Thyroid gland (tissue), 4 donors: ENCODE measurements at places on chromosomes 3 and 15.

GRCh38 chr3:38460377-38461270 is 6.9 kb downstream of the ACVR2B start:
- DNase-seq: no peak

- no peak for DNase-seq
Observed at GRCh38 chr15:78103406-78104118, 11.2 kb downstream of the SH2D7 start.

DNA sequence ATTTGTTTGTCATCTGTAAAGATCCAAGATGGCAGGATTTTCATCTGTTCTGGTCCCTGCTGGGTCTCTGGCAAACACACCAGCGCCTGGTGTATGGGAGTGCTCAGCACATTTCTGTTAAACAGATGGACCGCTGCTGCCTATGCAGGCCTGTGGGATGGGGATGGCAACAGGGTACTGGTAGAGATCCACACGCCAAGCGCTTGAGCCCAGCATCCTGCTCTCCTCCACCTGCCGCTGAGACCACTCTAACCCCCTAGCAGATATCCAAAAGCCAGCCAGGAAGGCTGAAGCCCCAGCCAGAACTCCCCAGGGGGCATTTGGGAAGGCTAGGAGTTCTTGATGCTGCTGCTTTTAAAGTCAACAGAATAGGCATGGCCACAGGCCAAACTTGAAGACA is 31.7 kb downstream of the ZNF445 start:
- no peak for DNase-seq

GRCh38 chr15:71651750-71652186 is 158.6 kb upstream of the NR2E3 start:
- peak; percentile 18 for DNase-seq

GRCh38 chr3:146390957-146391356 is 78.4 kb downstream of the PLSCR2 start:
- DNase-seq: no peak

- DNase-seq: no peak
Observed at GRCh38 chr15:60363087-60363549, 34.7 kb downstream of the ANXA2 start.

- peak; percentile 54 for DNase-seq
Observed at GRCh38 chr3:157175691-157176507, 16.0 kb upstream of the CCNL1 start.

GRCh38 chr3:43363621-43364266 is 77.4 kb downstream of the SNRK start:
- no peak for DNase-seq

GRCh38 chr3:39126532-39127071 is 19.1 kb downstream of the TTC21A start:
- DNase-seq: peak; percentile 50

- DNase-seq: no peak
Observed at GRCh38 chr15:77552066-77552465, 80.6 kb downstream of the LINGO1 start.

DNA sequence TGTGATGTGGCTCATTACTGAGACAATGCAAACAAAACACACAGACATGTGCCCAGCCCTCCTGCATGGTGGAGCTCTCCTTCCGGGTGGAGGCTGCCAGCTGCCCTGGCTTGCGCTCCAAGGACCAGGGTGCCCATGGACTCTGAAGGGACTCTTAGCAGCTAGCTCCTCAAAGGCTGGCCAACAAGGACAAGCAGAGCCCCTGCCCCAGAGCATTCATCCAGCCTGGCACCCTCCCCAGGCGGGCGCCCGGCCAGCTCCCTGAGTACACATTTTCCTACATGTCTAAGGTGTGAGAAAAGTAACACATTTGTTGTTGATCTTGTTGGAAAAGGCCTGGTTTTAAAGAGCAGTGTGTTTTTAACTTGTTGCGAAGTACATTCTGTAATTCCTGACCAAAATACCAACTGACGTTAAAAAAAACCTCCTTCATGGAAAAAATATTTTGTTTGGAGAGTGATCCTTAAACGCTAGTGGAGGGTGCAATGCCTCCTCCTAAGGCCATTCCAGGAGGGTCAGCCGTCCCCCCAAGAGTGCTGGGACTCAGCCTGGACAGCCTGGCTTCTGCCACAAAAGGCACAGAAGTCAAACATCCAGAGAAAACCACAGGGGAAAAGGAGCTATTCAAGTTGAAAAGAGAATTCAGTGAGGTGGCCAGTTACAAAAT is 86.9 kb downstream of the KLF15 start:
- DNase-seq: peak; percentile 95

GRCh38 chr3:180274536-180274935 is 237.8 kb upstream of the PEX5L start:
- DNase-seq: no peak

GRCh38 chr3:122513386-122514122 is 1.2 kb downstream of the KPNA1 start:
- no peak for DNase-seq

DNA sequence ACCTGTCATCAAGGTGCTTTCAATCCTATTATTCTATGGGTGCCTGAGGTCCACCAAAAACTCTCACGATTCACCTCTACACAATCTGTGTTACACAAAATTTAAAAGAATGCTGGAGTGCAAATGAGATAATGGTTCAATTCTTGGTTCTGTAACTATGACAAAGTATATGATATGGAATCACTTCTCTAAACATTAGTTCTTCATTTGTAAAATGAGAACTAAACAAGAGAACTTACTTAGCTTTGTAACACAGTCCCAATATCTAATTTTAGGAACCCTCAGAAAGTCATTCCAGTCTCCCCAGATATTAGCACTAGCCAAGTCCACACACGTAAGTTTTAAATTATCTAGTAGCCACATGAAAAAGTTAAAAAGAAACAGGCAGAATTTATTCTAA is 111.5 kb downstream of the TBL1XR1 start:
- DNase-seq: no peak

DNA sequence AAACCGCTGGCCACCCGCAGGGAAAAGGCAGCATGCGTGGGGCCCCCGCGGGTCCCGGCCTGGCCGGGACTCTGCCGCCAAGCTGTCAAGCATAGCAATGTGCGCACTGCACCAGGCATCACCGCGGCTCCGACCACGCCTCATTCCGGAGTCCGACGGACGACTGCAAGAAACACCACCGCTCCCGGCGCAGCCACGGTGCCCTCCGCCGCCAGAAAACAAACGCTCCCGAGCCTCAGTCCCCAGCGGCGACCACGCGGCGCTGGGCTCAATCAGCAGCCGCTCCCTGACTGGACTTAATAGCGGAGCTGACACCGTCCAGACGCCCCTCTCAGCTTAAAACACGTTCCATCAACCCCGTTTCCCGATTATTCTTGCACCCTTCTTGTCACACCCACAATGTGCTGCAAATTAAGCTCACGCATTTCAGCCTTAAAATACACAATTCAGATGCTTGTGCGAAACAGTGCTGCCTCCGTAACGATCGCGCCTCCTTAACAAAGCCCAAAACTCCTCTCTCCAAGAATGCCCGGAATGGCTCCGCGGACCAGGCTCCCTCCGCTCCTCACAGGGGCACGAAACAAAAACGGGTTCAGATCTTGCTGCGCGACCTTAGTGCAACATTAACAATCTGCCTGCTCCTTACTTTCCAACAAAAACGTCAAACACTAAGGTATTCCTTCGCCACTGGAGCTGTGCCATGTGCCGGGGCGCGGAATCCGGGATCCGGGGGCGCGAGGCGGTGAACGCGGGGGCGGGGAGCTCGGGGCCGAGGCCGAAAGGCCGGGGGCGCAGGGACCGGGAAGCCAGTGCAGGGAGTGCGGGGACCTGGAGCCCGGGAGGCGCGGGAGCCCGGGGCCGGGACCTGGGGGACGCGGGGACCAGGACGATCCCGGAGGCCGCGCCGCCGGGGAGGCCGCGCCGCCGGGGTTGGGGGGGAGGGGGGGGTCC is 655 bp downstream of the CYFIP1 start:
- peak; percentile 67 for DNase-seq

GRCh38 chr3:151146731-151147091 is 56.3 kb downstream of the GPR171 start:
- no peak for DNase-seq

DNA sequence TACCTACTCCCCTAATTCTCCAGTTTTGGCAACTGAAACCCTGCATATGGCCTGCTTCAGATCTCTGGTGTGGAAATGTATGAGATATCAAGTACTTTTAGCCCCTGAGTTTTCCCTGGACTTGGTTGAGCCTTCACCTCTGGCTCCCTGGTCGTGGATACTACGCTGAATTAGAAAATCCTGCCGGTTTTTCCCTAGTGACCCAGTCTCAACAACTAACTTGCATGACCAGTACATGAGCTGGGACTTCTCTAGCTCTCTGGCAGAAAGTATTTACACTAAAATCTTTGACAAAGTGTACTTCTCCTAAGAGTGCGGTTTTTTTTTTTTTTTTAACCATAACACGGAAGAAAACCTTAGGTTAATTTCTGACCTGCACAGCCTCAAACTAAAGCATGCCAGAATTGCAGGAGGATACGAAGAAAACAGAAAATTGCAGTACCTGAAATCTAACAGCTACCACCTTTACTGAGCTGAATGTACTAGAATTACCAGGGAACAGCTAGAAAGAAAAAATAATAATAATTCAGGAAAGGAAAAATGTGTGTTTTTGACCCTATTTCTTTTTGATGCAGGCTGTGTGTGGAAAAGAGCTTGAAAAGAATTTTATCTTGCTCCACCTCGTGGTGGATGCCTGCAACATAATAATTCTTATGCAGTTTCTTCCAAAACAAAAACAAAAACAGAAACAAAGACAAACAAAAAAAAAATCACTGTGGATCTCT is 165.6 kb downstream of the GMNC start:
- no peak for DNase-seq

DNA sequence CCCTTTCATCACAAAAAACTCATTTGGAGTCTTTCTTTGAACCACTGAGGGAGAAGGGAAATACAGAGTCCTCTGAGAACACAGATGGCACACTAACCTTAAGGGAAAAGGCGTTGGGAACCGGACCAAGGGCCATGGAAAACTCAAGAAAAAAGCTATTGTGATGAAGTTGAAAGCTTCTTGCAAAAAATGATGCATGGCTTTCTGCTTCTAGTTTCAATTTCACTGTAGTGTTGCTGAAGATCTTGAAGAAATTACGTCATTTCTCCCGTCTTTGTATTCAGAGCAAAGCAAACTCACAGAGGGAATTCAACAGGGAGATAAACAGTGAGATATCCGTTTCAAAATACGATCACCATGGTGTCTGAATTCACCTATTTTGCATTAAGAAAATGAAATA is 642.3 kb upstream of the ADAMTS9 start:
- no peak for DNase-seq

GRCh38 chr3:192914848-192915247 is 2.8 kb downstream of the MB21D2 start:
- no peak for DNase-seq

DNA sequence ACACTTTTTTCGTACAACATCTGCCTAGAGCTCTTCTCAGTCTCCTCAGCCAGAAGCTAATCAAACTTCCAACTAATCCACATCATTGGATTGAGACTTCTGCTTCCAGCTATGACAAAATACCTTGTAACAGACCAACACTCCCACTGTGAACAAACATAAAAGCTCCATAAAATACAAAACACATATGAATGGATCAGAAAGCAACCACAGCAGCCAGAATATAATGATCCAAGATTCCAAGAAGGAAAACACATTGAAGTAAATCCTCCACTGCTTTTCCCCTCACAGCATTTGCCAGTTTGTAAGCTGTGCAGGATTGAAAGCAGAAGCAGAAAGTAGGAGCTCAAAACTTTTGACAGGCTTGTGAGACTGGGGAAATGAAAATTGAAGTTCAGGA is 863.2 kb downstream of the TUSC7 start:
- no peak for DNase-seq

GRCh38 chr15:34436956-34437442 is 609 bp downstream of the GOLGA8A start:
- DNase-seq: peak; percentile 62

DNA sequence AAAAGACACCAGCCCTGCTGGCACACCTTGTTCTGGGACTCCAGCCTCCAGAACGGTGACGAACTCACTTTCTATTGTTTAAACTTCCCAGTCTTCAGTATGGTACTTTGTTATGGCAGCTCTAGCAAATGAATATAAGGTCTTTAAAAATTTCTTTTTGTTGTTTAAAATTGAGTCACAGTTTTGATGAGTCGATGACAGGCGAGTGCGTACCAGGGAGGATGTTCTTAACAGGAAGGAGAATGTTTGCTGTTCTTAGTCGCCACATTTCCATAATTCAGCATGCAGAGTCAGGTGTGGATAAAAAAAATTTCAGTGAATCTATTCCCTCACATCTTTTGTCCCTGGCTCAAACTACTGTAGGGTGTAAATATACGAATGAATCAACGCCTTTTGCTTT is 12.4 kb downstream of the DNASE1L3 start:
- DNase-seq: no peak

- DNase-seq: no peak
Observed at GRCh38 chr3:130748981-130749380, 2.4 kb upstream of the PIK3R4 start.

- peak; percentile 54 for DNase-seq
Observed at GRCh38 chr3:155233213-155233612, 60.3 kb downstream of the STRIT1 start.

- no peak for DNase-seq
Observed at GRCh38 chr3:13492976-13493866, 13.1 kb downstream of the HDAC11 start.

GRCh38 chr15:68389041-68389930 is 42.7 kb downstream of the ITGA11 start:
- no peak for DNase-seq

DNA sequence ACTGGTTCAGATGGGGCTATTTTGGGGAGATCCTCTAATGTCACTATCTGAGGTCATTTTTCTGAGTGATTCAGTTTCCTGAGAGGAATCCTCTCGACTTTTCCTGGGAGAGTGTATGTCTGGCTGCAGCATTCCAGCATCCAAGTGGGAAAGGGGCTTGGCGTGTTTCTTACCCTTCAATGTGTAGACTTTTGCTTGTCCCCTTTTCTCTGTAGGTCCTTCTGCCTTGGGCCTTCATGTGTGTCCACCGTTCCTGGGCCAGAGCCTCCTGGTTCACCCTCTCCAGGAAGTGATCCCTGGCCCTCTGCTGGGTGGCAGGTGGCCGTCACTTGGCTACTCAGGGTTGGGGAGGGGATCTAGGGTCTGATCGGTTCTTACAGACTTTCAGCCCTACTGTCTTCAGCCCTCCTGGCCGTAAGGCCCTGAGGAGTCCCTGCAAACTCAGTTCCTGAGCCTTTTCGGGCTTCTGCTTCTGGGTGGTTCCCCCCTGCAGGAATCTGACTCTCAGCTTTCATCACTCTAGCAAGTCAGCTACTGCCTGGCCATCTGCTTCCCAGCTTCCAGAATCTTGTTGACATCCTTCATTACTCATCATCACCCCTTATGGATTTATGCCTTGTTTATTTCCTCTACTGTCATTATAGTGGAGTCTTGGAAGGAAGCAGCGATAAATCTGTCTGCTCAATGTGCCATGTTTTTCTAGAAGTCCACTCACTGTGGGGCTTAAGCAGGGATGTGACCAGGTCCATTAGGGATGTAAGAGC is 36.5 kb downstream of the GOLGA6L10 start:
- no peak for DNase-seq

DNA sequence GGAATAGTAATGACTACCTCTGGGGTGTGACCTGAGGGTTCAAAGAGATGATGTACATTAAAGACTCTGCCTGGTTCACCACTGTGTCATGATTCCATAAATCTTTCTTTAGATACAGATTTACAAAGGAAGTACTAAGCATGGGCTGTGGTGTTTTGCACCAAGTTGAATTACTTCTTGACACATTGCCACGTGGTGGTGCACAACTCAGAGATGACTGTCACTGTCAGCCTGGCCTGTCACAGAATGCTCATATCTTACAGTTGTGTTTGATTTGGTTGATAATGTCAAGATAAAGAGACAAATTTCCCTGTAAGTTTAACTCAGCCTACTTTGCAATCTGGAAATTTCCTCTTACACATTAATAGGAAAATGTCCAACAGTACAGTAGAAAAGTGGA is 3.2 kb downstream of the CTDSPL start:
- no peak for DNase-seq
